ENCODE measurements at places on chromosomes 6 and 20.
A peak's percentile ranks its signal among the peaks of the same experiment; 100 is the strongest.

- no peak for DNase-seq
Measured at GRCh38 chr6:109466212-109466923, 10.8 kb upstream of the MICAL1 start.

GRCh38 chr20:45963059-45964005 is 8.7 kb downstream of the ZNF335 start:
- DNase-seq, result peak; percentile 23

GRCh38 chr6:77324866-77325265 is 138.4 kb downstream of the HTR1B start:
- DNase-seq, result no peak

DNA sequence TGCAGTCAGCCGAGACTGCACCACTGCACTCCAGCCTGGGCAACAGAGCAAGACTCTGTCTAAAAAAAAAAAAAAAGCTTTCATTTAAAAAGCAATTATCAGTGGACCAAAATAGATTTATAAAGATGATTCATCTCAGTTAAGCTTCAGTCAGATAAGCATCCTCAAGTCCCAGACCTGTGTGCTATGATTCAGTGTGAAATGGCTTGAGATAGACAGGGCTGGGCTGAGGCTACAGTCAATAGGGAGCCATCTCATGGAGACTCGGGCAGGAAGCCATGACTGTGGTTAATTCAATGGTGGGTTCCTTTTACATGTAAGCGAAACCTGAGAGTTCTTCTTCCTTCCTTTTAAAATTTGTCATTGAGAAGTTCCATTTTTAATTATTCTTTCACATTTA is 276.0 kb downstream of the TFAP2A start:
- DNase-seq, result no peak

GRCh38 chr6:11042750-11043377 is 1.2 kb downstream of the ELOVL2 start:
- DNase-seq, result no peak

DNA sequence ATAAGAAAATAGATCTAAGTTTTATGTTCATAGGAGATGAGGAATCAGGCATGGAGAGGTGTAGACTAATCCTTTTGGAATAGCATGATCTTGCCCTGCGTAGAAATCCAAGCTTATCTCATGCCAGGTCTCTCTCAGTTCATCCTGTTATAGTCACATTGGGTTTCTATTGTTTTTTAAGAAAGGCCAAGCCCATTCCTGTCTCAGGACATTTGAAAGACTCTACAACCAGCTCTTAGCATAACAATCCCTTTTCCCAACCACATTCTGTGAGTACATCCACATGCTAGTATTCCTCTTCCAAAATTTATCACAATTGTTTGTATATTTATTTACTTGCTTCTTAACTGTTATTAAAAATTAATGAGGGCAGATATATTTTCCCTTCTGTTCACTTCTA is 130.3 kb downstream of the MMUT start:
- DNase-seq, result no peak

- peak; percentile 15 for DNase-seq
Measured at GRCh38 chr6:6494677-6495076, 93.8 kb upstream of the LY86 start.

DNA sequence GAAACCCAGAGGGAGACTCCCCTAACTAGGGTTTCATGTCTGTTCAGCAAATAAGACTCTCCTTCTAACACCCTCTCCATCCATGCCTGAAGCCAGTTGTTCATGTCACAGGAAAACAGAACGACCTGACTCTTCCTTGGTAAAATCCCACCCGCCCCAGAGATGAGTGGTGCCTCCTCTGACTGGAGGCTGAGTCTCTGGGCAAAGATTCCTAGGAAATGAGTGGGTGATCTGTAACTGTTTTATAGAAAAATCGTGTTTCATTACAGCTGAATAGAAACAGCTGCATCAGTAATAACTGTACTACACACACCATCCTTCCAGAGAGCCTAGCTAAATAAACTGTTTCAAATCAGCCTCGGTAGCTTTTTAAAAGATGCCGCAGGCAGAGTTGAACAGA is 37.4 kb upstream of the MRPS10 start:
- DNase-seq, result no peak

DNA sequence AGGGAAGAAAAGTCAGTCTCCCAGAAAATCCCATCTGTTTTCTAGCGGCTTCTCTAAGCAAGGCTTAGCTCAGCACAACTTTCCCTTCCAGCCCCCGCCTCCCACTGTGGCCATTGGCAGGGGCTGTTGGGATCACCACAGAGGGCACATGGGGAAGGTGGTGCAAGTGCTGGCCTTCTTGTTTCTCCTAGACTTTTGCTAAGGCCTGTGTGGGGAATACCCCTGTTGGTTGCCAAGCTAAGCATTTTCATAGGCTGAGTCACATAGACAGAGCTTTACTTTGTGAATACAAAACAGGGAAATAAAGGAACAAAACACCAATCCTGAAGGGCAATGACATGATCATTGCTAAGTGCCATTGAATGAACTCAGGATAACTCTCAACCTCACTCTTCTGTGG is 32.4 kb upstream of the TIAM2 start:
- DNase-seq, result no peak

DNA sequence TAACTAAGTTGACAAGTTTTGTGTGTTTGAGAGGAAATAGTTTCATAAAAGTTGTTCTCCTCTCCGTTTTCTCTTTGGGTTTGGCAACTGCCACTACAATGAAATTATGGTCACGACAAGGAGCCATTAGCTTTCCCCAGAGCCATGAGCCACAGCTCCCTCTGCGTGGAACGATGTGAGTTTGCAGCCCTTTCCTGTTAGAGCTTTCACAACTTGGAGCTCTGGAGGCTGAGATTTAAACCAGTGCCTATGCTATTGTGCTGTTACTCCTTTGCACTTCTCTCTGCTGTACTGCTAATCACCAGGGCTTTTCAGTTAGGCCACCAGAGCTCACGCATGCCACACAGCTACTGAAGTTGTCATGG is 29.3 kb upstream of the TXNDC5 start:
- DNase-seq, result no peak

- no peak for DNase-seq
Measured at GRCh38 chr6:137403443-137403842, 90.8 kb downstream of the OLIG3 start.

GRCh38 chr6:13813621-13814175 is 659 bp downstream of the MCUR1 start:
- DNase-seq, result peak; percentile 59

GRCh38 chr6:5030596-5031136 is 26.8 kb upstream of the RPP40 start:
- peak; percentile 74 for DNase-seq

DNA sequence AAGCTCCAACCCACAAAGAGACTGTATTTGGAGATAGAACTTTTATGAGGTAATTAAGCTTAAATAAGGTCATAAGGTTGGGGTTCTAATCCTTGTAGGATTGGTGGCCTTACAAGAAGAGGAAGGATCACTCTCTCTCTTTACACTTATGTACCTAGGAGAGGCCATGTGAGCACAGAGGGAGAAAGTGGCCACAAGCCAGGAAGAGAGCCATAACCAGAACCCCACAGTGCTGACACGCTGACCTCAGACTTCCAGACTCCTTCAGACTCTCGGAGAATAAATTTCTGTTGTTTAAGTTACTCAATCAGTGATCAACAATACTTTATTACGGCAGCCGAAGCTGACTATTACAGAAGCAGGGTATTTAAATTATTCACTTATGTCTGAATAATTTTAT is 430.5 kb upstream of the EPHA7 start:
- no peak for DNase-seq

DNA sequence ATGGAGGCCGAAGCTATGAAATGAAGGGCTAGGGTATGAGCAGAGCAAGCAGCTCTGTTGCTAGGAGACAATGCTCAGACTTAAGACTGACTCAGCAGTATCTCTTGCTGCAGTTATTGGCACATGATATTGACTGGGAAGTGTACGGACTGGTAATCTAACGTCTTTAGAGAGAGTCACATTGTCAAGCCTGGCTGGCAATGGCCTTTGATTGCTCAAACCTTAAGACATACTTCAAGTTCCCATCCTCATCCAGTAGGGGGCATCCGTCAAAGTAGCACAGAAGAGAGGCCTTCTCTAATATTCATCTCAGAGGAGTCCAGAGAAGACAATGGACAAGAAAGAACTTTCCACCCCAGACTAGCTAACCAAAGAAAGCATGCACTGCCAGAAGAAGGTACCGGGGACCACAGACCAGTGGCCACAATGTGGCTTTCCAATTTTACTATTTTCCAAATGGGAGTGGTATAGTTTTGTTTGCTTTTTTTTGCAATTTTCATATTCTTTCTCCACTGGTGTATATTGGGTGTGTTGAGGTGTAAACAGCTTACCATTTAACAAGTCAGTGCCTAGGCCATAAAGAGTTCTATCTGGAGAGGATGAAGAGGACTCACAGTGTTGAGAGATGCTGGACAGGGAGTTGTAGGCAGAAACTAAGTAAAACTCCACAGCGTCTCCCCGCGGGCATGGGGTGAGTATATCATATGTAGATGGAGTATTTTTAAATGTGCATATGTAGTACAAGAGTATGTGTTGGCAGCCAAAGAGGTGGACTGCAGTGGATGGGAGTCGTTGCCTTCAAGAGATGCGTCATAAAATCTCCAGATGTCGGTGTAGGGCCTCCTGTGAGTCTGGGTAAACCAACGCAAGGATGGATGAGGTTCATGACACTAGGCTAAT is 36.7 kb downstream of the LRFN2 start:
- DNase-seq, result peak; percentile 16

GRCh38 chr20:2397091-2397490 is 16.4 kb downstream of the TGM6 start:
- no peak for DNase-seq

- no peak for DNase-seq
Measured at GRCh38 chr6:37238381-37238780, 19.2 kb upstream of the TBC1D22B start.

DNA sequence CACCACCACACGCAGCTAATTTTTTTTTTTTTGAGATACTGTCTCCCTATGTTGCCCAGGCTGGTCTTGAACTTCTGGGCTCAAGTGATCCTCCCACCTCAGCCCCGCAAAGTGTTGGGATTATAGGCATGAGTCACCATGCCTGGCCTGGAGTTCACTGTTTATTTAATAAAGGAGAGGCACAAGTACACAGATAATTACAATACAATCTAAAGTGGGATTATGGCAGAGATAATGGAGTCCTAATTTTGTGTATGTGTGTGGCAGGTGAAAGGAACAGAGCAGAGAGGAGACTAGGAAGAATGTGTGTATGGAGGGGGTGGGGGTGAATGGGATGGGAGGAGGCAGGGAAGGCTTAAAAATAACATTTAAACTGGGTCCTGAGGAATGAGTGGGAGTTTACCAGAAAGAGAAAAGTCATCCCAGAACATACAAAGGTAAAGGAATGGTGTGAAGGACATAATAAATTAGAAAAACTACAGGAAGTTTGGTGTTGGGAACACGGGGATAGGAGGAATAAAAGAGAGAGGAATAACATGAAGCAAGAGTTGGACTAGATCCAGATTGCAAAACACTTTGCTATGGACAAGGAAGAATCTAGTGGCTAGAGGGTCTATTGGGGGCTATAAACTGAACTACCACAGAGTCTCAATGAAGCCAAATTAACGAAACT is 4.4 kb downstream of the NCOA5 start:
- DNase-seq, result peak; percentile 17

GRCh38 chr6:141562851-141563763 is 569.6 kb upstream of the GJE1 start:
- DNase-seq, result peak; percentile 72

GRCh38 chr20:5282561-5282960 is 34.2 kb downstream of the PROKR2 start:
- no peak for DNase-seq

- no peak for DNase-seq
Measured at GRCh38 chr20:53425481-53425880, 168.2 kb downstream of the ZNF217 start.

DNA sequence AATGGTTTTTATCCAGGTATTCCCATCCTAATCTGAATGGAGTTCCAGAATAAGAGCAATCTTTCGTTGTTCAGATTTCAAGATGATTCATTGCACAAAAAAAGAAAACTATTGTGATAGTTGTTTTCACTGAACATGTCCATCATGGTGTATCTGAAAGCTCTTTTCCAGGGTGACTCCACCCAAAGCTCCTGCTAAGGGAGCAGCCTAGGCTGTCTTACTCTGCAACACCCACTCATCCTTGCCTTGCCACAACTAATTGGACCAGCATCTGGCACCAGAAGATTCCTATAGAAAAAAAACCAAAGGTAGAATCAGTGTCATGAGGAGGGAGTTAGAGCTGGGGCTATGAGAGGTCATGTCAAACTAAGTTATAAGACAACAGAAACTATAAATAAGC is 7.9 kb upstream of the SYNCRIP start:
- no peak for DNase-seq

DNA sequence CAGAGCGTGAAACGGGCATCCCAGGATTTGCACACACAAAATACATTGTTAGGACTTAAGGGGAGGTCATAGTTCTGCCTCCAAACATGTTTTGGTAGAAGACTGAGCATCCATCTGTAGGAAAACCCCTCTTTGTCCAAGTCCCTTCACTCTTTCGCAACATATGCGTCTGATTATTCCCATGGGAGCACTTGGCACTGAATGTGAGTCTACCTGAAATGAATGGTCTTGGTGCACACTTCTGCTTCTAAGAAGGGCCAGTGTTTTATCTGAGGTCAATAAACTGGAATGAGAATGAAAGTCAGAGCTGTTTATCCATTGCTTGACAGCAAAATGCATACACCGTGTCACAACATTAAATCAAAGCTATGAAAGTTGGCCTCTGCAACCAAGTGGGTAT is 33.0 kb downstream of the GJA10 start:
- no peak for DNase-seq

GRCh38 chr20:37920270-37920669 is 17.3 kb downstream of the VSTM2L start:
- peak; percentile 47 for DNase-seq

DNA sequence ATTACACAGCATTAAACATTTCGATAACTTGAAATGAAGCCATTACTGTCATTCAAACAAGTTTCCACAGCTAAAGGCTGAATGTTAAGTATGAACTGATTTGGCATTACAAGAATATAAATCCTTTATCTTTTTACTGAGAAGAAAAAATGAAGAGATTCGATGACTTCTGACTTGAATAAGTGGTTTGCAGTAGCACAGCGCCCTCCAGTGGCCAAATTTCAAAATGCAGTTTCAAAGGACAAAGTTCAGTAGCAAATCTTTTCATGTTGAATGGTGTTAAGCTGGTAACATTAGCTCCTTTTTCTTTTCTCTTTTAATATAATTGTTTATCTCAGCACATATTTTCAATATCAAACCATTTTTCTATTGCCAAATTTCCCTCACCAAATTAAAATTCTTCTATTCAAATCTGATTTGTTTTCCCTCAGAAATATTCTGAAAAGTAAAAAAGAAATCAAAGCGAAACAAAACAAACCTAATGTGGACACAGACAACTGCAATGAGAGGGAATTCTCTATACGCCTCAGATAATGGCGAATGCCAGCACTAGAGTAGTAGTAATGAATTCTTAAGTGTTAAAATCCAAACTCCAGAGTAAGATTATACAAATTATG is 145.7 kb downstream of the BTBD9 start:
- peak; percentile 69 for DNase-seq

DNA sequence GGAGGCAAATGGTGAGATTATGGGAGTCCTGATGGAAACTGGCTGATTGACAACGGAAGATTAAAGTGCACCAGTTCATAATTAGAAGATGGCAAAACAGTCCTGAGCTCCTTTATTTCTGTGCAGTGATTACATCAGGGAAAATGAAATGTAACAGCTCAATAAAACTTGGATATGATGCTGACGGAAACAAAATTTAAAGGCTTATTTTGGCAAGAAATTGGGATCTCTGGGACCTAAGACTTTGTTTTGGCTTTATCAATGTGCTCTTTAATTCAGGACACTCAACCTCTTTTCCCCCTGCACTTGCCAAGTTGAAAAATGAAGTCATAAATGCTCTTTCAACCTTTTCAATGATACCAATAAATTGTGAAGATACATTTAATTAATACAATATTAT is 226.8 kb downstream of the C6orf118 start:
- DNase-seq, result no peak

Measured in NCI-H1436 (cell line).